Pericardium fibroblast (primary cell): ENCODE measurements at places on chromosomes 7 and 10. TPM values are rescaled to one million over a fixed set of nuclear protein-coding genes. Genes with fewer than 3 reads are reported as not detected.

Gene HHEX
- 0.12 and 0.51 TPM in 2 replicates for total RNA-seq

Gene GTF2IRD1
- total RNA-seq, result 16.6 and 24.3 TPM in 2 replicates

Gene NRF1
- total RNA-seq, result 3.3 and 7.3 TPM in 2 replicates

Gene TAS2R41
- total RNA-seq, result not detected in 2 replicates

Gene NME8
- total RNA-seq, result not detected in 2 replicates

Gene RNF32
- 0.77 and 3.2 TPM in 2 replicates for total RNA-seq

Gene C7orf25
- 7.3 and 15.6 TPM in 2 replicates for total RNA-seq

Gene CYP3A5
- 0.43 TPM in 1 of 2 replicates, not detected in the other for total RNA-seq

Gene TNS3
- total RNA-seq, result 41.8 and 59.6 TPM in 2 replicates

Gene GPRIN2
- total RNA-seq, result 0.58 TPM in 1 of 2 replicates, not detected in the other

Gene PNLIP
- not detected in 2 replicates for total RNA-seq

Gene UCN3
- total RNA-seq, result not detected in 2 replicates

Gene CCDC136
- 0.77 and 5.5 TPM in 2 replicates for total RNA-seq

Gene ANKRD22
- total RNA-seq, result not detected in 2 replicates

Gene C10orf143
- total RNA-seq, result 0.77 and 1.1 TPM in 2 replicates

Gene GLRX3
- total RNA-seq, result 51.6 and 65.5 TPM in 2 replicates

Gene FZD8
- 11.7 and 15.7 TPM in 2 replicates for total RNA-seq

Gene CCDC186
- total RNA-seq, result 5.1 and 5.4 TPM in 2 replicates

Gene SRI
- 76.8 and 110 TPM in 2 replicates for total RNA-seq

Gene MRLN
- total RNA-seq, result not detected in 2 replicates

Gene FAM24B
- total RNA-seq, result 0.68 and 3.2 TPM in 2 replicates

Gene ENO4
- total RNA-seq, result 0.17 TPM in 1 of 2 replicates, not detected in the other

Gene GIMAP2
- 0.09 and 0.12 TPM in 2 replicates for total RNA-seq

Gene PPP1R9A
- total RNA-seq, result 0.23 and 0.51 TPM in 2 replicates

Gene GRID2IP
- total RNA-seq, result 0.09 TPM in 1 of 2 replicates, not detected in the other

Gene AGMO
- 0.26 TPM in 1 of 2 replicates, not detected in the other for total RNA-seq

Gene HOXA11
- total RNA-seq, result 4.0 TPM in 1 of 2 replicates, not detected in the other

Gene AKR1C1
- 26.9 and 27.3 TPM in 2 replicates for total RNA-seq

Gene FANK1
- 3.6 and 4.3 TPM in 2 replicates for total RNA-seq

Gene AP1S1
- total RNA-seq, result 88.0 and 89.1 TPM in 2 replicates

Gene MIOS
- total RNA-seq, result 17.3 and 19.8 TPM in 2 replicates

Gene FLNC
- total RNA-seq, result 112 and 168 TPM in 2 replicates

Gene RNLS
- total RNA-seq, result 17.5 and 20.2 TPM in 2 replicates

Gene CADPS2
- total RNA-seq, result 14.2 and 41.6 TPM in 2 replicates

Gene SPAM1
- not detected in 2 replicates for total RNA-seq

Gene ELN
- 56.1 and 146 TPM in 2 replicates for total RNA-seq

Gene MMD2
- not detected in 2 replicates for total RNA-seq

Gene TSC22D4
- total RNA-seq, result 48.1 and 49.1 TPM in 2 replicates
